ENCODE measurements at places on chromosomes 11 and 22. TPM values are rescaled to one million over a fixed set of nuclear protein-coding genes. Genes with fewer than 3 reads are reported as not detected.
A peak's percentile ranks its signal among the peaks of the same experiment; 100 is the strongest.

ACRV1 gene
- not detected for total RNA-seq

OR5P2 gene
- 0.26 TPM for total RNA-seq

HORMAD2 gene
- total RNA-seq: 0.43 TPM

FAM111B gene
- 13.2 TPM for total RNA-seq

DNA sequence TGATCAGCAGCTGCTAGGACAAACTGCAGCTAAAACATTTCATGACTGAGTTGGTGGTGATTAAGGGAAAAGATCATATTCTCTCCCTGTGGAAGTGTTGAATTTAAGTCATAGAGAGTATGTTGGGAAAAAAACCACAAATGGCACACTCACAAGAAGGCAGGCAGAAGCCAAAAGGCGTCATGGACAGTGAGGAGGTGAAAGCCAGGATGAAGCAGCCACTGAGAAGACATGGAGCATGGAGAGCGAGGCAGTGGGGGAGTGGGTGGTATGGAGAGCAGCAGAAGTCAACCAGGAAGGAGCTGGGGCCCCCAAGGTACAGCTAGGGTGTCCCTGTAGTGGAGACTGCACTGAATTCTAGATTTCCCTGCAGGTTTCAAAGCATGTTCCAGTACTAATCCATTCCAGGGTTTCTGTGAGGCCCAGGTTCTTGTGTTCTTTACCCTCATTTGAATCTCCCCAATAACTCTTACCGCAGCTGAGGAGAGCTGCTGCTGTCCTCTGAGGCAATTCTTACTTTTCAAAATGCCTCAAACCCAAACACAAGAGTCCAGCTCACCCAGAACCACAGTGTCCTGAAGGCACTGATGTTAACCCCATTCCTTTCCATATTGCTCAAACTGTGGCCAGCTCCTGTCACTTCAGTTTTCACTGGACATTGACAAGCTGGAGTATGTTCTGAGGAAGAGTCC, 191.8 kb upstream of the E2F8 start:
- peaks cover 14% of the 10 kb centered on the region for H3K4me1 ChIP-seq
- no peak for DNase-seq
- H3K4me3 ChIP-seq: no peak overlapping the region
- no peak overlapping the region for H3K27ac ChIP-seq
- peaks cover 25% of the 10 kb centered on the region for H3K27me3 ChIP-seq

DNA sequence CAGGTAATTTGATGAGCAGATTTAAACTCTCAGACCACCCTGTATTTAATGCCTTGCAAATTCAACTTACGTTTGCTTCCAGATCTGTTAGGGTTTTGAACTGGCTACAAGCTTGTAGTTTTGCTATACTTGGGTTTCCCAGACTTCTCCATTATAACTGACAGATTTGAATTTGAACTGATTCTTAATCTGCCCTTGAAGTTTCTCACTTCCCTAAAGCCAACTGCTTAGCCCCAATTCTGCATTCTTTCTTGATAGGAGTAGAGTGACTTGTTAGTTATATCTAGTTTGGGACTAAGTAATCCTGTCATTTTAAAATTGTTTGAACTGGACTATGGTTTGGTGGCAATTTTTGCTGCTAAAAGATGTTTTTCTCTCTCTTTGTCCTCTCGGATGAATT, 9.7 kb downstream of the LAYN start:
- no peaks in the 10 kb centered on the region for H3K36me3 ChIP-seq
- H3K4me1 ChIP-seq: peaks cover 8% of the 10 kb centered on the region
- DNase-seq: no peak
- H3K4me3 ChIP-seq: no peak overlapping the region
- H3K27me3 ChIP-seq: no peaks in the 10 kb centered on the region

- H3K27ac ChIP-seq: no peak overlapping the region
- DNase-seq: no peak
- no peaks in the 10 kb centered on the region for H3K4me1 ChIP-seq
- H3K4me3 ChIP-seq: no peak overlapping the region
- no peaks in the 10 kb centered on the region for H3K36me3 ChIP-seq
Measured at GRCh38 chr11:80960381-80961029, 1519.7 kb upstream of the TENM4 start.

- no peak overlapping the region for H3K27ac ChIP-seq
- DNase-seq: no peak
- no peaks in the 10 kb centered on the region for H3K36me3 ChIP-seq
- H3K4me3 ChIP-seq: no peak overlapping the region
Measured at GRCh38 chr11:9038541-9038940, 34.7 kb upstream of the NRIP3 start.

GRCh38 chr11:34844463-34845112, 71.6 kb downstream of the APIP start:
- H3K27ac ChIP-seq: no peak overlapping the region
- DNase-seq: no peak
- no peaks in the 10 kb centered on the region for H3K4me1 ChIP-seq
- no peaks in the 10 kb centered on the region for H3K27me3 ChIP-seq
- H3K36me3 ChIP-seq: peaks cover 10% of the 10 kb centered on the region

DNA sequence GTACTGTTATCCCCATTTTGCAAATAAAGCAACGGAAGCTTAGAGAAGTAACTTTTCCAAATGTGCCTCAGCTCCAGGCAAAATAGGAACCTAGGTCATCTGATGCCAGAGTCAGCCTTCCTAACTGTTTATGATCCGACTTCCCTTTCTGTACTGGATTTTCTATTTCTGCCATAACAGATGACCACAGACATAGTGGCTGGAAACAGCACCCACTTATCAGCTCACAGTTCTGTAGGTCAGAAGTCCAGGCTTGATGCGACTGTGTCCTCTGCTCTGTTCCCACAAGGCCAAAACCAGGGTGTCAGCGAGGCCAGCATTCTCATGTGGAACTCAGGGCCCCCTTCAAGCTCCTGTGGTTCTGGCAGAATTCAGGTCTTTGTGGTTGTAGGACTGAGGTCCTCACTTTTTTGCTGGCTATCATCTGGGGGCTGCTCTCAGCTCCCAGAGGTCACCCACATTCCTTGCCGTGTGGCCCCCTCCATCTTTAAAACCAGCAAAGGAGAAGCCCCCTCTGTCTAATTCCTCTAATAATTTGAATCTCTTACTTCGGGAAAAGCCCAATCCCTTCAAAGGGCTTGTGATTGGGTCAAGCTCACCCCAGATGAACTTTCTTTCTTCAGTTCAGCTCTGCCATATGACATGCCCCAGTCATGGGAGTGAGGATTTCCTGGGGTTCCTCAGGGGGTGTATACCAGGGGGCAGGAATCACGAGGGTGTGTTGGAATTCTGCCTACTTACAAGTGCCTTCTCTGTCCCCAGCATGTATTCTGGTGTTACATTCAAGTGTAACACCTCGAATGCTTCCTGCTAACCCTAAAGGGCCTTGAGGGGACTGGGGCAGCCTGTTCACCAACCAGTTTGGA, 15.3 kb downstream of the KCNJ5 start:
- peak overlapping the region; percentile 78 for H3K4me3 ChIP-seq
- H3K36me3 ChIP-seq: no peaks in the 10 kb centered on the region
- H3K27me3 ChIP-seq: peaks cover 66% of the 10 kb centered on the region

- no peaks in the 10 kb centered on the region for H3K36me3 ChIP-seq
- H3K27me3 ChIP-seq: peaks cover 86% of the 10 kb centered on the region
- H3K4me3 ChIP-seq: peak overlapping the region; percentile 66
- no peak for DNase-seq
- H3K27ac ChIP-seq: no peak overlapping the region
- peaks cover 25% of the 10 kb centered on the region for H3K4me1 ChIP-seq
Measured at GRCh38 chr22:37427711-37428635, 694 bp upstream of the ELFN2 start.

DNA sequence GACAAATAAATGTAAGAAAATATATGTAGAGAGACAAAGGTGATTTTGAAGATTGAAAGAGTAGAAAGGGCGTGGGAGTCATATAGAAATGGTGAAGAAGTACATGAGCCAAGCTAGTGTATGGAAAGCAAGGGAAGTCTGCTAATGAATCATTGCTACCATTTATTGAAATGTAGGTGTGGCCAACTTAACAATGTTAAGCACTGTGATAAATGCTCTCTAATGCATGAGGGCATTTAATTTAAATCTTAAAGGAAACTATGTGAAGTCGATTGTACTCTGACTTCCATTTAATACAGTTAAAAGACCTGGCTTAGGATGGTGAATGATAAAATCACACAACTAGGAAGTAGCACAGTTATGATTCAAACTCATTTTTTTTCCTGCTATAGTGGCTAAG, 219.9 kb downstream of the CASP12 start:
- H3K4me3 ChIP-seq: no peak overlapping the region
- H3K36me3 ChIP-seq: peaks cover 4% of the 10 kb centered on the region
- H3K4me1 ChIP-seq: peaks cover 9% of the 10 kb centered on the region
- no peak for DNase-seq
- H3K27me3 ChIP-seq: no peaks in the 10 kb centered on the region

DNA sequence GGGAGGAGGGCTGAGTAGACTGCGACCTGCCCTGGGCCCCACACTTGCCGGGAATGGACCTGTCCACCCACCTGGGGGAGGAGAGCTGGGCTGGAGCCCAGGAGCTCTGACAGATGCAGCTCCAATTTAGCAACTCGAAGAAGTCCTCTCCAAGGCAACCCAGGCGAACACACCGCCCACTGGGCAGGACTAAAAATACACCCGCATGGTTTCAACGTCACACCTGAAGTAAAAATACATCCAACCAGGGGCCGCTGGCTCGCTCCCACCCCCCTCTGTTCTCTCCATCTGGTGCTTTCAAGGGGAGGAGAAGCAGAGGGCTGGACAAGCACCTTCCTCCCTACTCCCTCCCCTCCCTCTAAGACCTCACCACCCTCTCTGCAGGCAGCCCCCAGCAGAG, 119.9 kb downstream of the FEZ1 start:
- no peak overlapping the region for H3K27ac ChIP-seq
- peaks cover 24% of the 10 kb centered on the region for H3K27me3 ChIP-seq
- DNase-seq: no peak
- H3K4me1 ChIP-seq: peaks cover 51% of the 10 kb centered on the region

Data from type B pancreatic cell (in vitro differentiated cells).